ENCODE measurements at places on chromosomes 11 and 22. TPM values are rescaled to one million over a fixed set of nuclear protein-coding genes. Genes with fewer than 3 reads are reported as not detected.

MS4A14 gene
- total RNA-seq, result not detected

MFRP gene
- total RNA-seq, result not detected

PATE2 gene
- total RNA-seq, result not detected

ACER3 gene
- 17.6 TPM for total RNA-seq

OR5B21 gene
- total RNA-seq, result not detected

GRK3 gene
- total RNA-seq, result 1.1 TPM

OR5P2 gene
- total RNA-seq, result not detected

- no peak overlapping the region for H3K4me3 ChIP-seq
- peaks cover 25% of the 10 kb centered on the region for H3K4me1 ChIP-seq
- DNase-seq, result no peak
- H3K27ac ChIP-seq, result no peak overlapping the region
- peaks cover 20% of the 10 kb centered on the region for H3K36me3 ChIP-seq
These were observed 64.5 kb upstream of the PHOX2A start for GRCh38 chr11:72308226-72309073.

DNA sequence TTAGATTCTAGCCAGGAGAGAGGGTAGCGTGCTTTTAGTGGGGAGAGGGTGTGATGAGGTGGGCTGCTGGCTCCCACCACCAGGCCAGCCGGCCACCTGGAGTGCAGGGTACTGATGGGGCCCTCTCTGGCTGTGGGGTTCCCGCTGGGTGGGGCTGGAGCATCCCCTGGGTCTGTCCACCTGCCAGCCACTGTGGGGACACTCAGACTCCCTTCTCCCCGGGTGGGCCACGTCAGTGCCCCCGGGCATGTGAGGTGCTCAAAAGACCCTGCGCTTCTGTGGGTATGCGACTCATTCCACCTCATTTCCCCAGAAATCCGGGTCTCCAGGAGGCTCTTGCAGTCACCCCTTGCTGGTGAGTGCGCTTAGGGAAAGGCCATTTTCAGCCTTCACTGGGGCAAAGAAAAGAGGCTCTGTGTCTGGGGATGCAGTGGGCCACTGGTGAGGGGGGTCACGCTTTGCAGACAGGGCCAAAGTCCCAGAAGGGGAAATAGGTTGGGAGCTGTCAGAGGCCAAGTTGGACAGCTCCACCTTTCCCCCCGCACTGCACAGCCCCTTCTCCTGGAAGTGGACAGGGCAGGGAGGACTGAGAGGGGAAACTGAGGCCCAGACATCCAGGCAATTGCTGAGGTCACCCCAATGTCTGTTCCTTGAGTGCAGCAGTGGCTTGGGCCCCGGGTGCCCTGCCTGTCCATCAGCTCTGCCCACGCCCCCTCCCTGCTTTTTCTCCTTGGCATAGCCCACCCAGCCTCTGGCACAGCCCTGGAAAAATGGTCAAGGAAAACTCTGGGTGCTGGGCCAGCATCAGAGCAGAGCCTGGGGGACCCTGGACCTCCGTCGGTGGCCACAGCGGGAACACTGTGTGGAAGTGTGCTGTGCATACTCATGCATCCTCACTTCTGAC, 53.3 kb downstream of the TPCN2 start:
- H3K27me3 ChIP-seq, result no peaks in the 10 kb centered on the region
- DNase-seq, result no peak
- no peaks in the 10 kb centered on the region for H3K36me3 ChIP-seq
- H3K4me1 ChIP-seq, result peaks cover 2% of the 10 kb centered on the region

DNA sequence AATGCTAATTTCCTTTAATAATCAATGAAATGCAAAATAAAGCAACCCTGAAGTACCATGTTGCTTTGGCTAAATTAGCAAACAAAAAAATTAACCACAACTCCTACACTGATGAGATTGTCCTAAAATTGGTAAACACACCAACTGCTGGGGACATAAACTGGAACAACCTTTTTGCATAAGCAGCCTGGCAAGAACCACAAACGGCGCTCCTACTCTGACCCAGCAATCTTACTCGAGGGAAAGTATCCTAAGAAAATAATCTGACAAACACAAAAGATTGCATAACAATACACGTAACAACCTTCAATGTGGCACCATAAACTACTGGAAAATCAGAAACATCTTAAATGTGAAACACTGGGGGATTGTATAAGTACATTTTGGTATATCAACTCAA, 189.8 kb upstream of the PITPNB start:
- no peaks in the 10 kb centered on the region for H3K27me3 ChIP-seq
- peaks cover 26% of the 10 kb centered on the region for H3K4me1 ChIP-seq
- H3K36me3 ChIP-seq, result peaks cover 24% of the 10 kb centered on the region
- no peak overlapping the region for H3K4me3 ChIP-seq
- no peak for DNase-seq

GRCh38 chr22:45880716-45881523, 96.0 kb downstream of the WNT7B start:
- H3K27ac ChIP-seq, result no peak overlapping the region
- DNase-seq, result no peak
- H3K36me3 ChIP-seq, result no peaks in the 10 kb centered on the region

DNA sequence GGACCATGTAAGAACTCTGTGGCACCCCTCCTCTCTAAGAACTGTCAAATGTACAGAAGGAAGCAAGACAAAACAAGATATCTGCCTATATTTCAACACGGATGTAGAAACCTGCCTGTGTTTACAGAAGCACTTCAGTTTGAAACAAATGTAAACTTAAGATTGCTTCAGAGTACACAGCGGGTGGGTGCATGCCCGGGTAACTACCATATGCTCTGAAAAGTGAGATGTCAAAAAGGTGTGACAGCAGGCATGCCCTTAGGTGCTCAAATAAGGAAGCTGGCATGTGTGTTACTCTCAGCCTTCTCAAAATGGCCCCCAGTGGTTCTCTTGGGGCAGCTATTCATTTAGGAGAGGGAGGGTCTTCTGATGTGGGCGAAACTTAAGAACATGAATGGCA, 5.2 kb downstream of the ACP2 start:
- H3K4me1 ChIP-seq, result peaks cover 15% of the 10 kb centered on the region
- H3K4me3 ChIP-seq, result no peak overlapping the region
- peaks cover 46% of the 10 kb centered on the region for H3K36me3 ChIP-seq
- no peak for DNase-seq
- no peak overlapping the region for H3K27ac ChIP-seq

- no peaks in the 10 kb centered on the region for H3K36me3 ChIP-seq
- DNase-seq, result no peak
- no peaks in the 10 kb centered on the region for H3K27me3 ChIP-seq
- no peak overlapping the region for H3K4me3 ChIP-seq
- H3K4me1 ChIP-seq, result no peaks in the 10 kb centered on the region
These were observed 19.7 kb upstream of the PDGFB start for GRCh38 chr22:39264349-39265038.

- H3K4me3 ChIP-seq, result no peak overlapping the region
- H3K4me1 ChIP-seq, result peaks cover 6% of the 10 kb centered on the region
- H3K27me3 ChIP-seq, result no peaks in the 10 kb centered on the region
- DNase-seq, result peak; percentile 70
- H3K27ac ChIP-seq, result no peak overlapping the region
These were observed 10.0 kb upstream of the TMEM191C start for GRCh38 chr22:21457023-21457787.

- H3K27me3 ChIP-seq, result no peaks in the 10 kb centered on the region
- no peaks in the 10 kb centered on the region for H3K4me1 ChIP-seq
- no peak for DNase-seq
- H3K36me3 ChIP-seq, result no peaks in the 10 kb centered on the region
These were observed 100.8 kb upstream of the TTC12 start for GRCh38 chr11:113213549-113213948.

GRCh38 chr22:20090730-20091240, 10.7 kb downstream of the DGCR8 start:
- peaks cover 1% of the 10 kb centered on the region for H3K4me1 ChIP-seq
- no peak overlapping the region for H3K4me3 ChIP-seq
- no peak for DNase-seq
- peaks cover 78% of the 10 kb centered on the region for H3K36me3 ChIP-seq
- H3K27me3 ChIP-seq, result no peaks in the 10 kb centered on the region
- H3K27ac ChIP-seq, result no peak overlapping the region

DNA sequence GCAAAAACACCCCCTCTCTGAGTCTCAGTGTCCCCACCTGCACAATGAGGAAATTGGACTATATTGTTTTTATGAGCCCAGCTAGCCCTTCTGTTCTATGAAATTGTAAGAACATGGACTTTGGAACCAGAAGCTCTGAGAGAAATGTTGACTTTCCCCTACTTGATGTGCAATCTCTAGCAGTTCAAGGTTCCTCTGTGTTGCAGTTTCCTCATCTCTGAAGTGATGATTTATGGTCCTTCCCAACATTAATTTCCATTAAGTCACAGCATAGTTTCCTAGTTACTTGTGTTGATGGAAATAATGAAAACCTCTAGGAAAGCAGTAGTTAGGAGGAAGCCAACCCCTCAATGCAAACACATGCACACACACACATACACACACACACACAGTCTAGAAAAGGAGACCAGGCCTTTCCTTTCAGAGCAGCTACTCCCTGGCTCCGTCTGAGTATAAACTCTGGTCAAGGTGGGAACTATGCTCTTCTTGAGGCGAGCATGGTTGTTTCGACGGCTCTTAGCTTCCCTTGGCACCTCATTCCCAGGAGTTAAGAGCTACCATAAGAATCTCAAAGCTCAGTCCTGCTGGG, 518.4 kb downstream of the SOX6 start:
- peaks cover 13% of the 10 kb centered on the region for H3K4me1 ChIP-seq
- no peaks in the 10 kb centered on the region for H3K27me3 ChIP-seq
- no peak for DNase-seq
- no peaks in the 10 kb centered on the region for H3K36me3 ChIP-seq
- no peak overlapping the region for H3K27ac ChIP-seq

GRCh38 chr22:30266445-30267381, at the start of gene OSM:
Gene OSM (minus strand): TSS chr22:30266851. CDS start chr22:30266799, 52 bp downstream.
- no peak within 1 kb of the TSS for H3K27ac ChIP-seq
- H3K4me1 ChIP-seq, result peaks cover 6% of the 10 kb centered on the region
- no peak for DNase-seq
- no peaks in the 10 kb centered on the region for H3K36me3 ChIP-seq

DNA sequence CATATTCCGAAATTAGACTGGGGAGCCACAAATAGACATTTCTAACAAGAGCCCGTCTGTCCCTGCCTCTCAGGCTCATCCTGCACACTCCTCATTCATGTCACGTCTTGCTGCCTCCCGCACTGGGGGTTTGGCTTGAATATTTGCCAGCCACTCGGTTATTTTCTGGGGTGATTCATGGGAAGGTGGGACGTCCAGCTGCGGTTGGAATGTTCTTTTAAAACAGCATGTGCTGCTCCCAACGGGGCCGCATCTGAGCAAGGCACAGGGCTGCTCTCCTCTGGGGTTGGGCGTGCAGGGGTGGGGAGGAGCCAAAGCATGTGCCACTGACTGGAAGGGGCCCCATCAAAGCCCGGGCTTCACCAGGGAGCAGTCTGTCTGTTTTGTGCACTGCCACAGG, 25.9 kb upstream of the SLC5A4 start:
- H3K4me1 ChIP-seq, result peaks cover 4% of the 10 kb centered on the region
- DNase-seq, result no peak
- no peak overlapping the region for H3K27ac ChIP-seq
- peaks cover 21% of the 10 kb centered on the region for H3K27me3 ChIP-seq
- H3K36me3 ChIP-seq, result no peaks in the 10 kb centered on the region

GRCh38 chr22:19852177-19852781, 2.4 kb downstream of the GNB1L start:
- peak overlapping the region; percentile 89 for H3K4me3 ChIP-seq
- no peak overlapping the region for H3K27ac ChIP-seq
- peaks cover 32% of the 10 kb centered on the region for H3K4me1 ChIP-seq
- no peaks in the 10 kb centered on the region for H3K27me3 ChIP-seq
- H3K36me3 ChIP-seq, result peaks cover 10% of the 10 kb centered on the region

DNA sequence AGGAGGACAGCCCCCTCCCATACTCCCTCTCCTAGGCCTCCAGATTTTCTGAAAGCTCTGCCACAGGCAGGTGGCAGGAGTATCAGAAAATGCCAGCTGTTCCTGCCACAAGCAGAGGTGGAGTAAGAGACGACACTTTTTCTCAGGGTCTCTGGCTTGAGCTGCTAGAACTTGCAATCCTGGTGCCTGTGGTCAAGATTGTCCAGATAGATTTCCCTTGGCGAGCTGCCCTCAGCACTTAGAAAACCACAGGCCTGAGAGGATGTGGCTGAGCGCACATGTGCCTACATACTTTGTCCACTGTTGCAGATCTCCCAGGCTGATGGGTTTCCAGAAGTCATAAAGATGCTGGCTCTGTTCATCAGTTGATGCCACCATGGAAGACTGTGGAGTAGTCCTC, 65.7 kb upstream of the NAV2 start:
- DNase-seq, result no peak
- no peaks in the 10 kb centered on the region for H3K27me3 ChIP-seq
- H3K4me1 ChIP-seq, result peaks cover 17% of the 10 kb centered on the region
- H3K36me3 ChIP-seq, result no peaks in the 10 kb centered on the region
- H3K4me3 ChIP-seq, result no peak overlapping the region

DNA sequence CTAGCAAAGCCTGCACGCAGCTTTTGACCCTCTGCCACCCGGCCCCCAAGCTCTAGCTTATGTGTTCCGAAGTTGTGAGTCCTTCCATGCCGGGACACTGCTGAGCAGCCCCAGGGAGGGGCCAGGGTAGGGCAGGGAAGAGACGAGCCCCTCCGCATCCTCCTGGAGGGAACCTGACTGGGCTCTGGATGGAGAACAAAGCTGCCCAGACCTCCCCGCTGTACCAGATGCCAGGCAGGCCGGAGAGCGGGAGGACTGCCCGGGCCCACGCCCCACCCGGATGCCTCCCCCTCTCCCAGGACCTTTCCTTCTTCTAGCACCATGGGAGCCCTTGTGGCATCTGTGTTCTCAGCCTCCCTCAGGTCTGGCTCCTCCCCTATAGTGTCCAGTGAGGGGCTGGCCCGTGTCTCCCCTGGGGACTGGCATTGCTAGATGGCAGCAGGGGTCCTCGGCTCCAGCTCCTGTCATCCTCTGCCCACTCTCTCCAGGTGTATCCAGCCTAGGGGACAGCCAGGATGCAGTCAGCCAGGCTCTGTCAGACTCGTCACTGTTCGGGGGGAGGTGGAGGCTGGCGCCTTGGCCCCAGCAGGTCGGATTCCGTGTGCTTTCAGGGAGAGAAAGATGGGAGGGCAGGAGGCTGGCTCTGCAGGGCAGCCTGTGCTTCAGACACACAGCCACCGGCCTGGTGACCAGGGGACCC, 46.1 kb downstream of the ALX4 start:
- no peaks in the 10 kb centered on the region for H3K36me3 ChIP-seq
- DNase-seq, result no peak
- peaks cover 4% of the 10 kb centered on the region for H3K4me1 ChIP-seq
- no peak overlapping the region for H3K27ac ChIP-seq

DNA sequence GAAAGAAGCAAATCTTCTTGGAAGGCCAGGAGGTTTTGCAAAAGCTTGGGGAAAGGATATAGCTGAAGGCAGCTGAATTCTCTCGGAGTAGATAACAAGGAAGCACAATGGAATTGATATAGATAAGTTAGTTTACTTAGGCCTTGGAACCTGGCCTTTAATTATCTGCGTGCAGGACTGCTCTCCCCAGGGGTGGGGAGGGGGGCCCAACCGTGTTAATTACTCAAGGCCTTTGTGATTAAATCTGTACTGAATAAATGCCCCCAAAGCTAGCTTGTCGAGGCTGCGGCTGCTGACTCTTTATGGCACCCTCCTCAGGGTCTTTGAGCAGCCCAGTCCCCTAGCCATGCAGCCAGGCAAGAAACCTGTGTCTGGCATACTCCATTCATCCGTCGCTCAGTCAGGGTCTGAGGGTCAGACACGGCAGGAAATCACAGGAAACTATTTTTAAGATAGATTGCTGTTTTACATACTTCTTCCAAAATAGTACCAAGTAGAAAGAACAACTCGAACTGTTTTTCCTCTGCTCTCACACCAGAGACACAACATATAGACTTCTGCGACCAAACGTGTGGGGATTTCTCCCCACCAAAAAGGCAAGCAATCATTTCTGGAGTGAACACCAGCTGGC, 36.5 kb downstream of the MS4A2 start:
- no peak overlapping the region for H3K4me3 ChIP-seq
- H3K4me1 ChIP-seq, result no peaks in the 10 kb centered on the region

GRCh38 chr11:78044706-78045105, 19.0 kb upstream of the THRSP start:
- H3K27me3 ChIP-seq, result no peaks in the 10 kb centered on the region
- H3K4me3 ChIP-seq, result no peak overlapping the region
- no peak overlapping the region for H3K27ac ChIP-seq
- peaks cover 32% of the 10 kb centered on the region for H3K4me1 ChIP-seq

All from osteocyte (in vitro differentiated cells).